CD8-positive, alpha-beta memory T cell (primary cell): ENCODE measurements at places on chromosomes 11 and 22. TPM values are rescaled to one million over a fixed set of nuclear protein-coding genes. Genes with fewer than 3 reads are reported as not detected.
A peak's percentile ranks its signal among the peaks of the same experiment; 100 is the strongest.

- DNase-seq = no peak
Observed at GRCh38 chr11:26993965-26994457, at the start of gene FIBIN. TSS of gene FIBIN (plus strand) at chr11:26994112. CDS start at chr11:26994527, 415 bp downstream.

GRCh38 chr11:17478070-17478469 is 1.4 kb upstream of the ABCC8 start:
- no peak for DNase-seq

GRCh38 chr22:21568347-21569075 is 997 bp downstream of the UBE2L3 start:
- DNase-seq = no peak

- DNase-seq = no peak
Observed at GRCh38 chr11:121965330-121965729, 150.7 kb downstream of the BLID start.

DNA sequence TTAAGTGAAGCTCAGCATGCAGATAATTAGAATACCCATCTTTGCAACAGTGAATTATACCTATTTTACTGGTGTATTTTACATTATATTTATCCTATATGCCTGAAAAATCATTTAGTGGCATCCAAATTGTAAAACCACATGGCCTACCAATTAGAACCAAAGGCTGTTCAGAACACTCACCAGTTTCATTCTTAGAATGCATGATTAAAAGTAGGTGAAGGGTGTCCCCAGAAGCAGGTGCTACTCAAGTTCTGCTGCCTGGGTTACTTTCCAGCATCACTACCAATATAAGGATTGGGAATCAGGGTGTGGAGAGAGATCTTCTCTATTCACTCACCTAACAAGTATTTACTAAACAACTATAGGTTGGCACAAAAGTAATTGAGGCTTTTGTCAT is 103.3 kb downstream of the SGSM3 start:
- no peak for DNase-seq

- no peak for DNase-seq
Observed at GRCh38 chr11:48083421-48083820, 103.1 kb downstream of the PTPRJ start.

DNA sequence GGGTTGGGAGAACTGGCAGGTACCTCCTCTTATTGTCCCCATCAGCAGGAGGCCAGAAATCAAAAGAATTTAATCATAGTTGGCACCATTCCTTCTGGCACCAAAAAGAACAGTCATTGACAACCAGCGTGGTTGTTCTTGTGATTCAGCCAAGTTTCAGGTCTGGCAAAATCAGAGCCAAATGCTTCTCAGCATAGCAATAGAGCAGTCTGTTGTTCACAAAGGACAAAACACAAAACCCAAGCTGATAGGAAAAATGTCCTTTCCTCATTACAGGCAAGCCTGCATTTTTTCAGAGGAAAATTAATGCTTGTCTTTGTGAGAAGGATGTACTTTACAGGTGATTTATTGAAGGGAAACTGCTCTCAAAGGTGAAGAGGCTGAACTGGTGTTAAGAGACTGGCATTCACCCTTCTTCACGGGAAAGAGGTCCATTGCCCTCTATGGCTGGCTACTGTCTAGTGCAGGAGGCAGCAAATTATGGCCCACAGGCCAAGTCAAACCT is 241.8 kb upstream of the ARHGAP42 start:
- no peak for DNase-seq

GRCh38 chr11:16792426-16792825 is 54.0 kb downstream of the C11orf58 start:
- DNase-seq = no peak

- no peak for DNase-seq
Observed at GRCh38 chr11:3219281-3219892, 774 bp upstream of the MRGPRG start.

GRCh38 chr11:32786811-32787210 is 7.7 kb downstream of the CCDC73 start:
- DNase-seq = no peak

- DNase-seq = no peak
Observed at GRCh38 chr11:71499546-71499945, 27.5 kb upstream of the KRTAP5-7 start.

DNA sequence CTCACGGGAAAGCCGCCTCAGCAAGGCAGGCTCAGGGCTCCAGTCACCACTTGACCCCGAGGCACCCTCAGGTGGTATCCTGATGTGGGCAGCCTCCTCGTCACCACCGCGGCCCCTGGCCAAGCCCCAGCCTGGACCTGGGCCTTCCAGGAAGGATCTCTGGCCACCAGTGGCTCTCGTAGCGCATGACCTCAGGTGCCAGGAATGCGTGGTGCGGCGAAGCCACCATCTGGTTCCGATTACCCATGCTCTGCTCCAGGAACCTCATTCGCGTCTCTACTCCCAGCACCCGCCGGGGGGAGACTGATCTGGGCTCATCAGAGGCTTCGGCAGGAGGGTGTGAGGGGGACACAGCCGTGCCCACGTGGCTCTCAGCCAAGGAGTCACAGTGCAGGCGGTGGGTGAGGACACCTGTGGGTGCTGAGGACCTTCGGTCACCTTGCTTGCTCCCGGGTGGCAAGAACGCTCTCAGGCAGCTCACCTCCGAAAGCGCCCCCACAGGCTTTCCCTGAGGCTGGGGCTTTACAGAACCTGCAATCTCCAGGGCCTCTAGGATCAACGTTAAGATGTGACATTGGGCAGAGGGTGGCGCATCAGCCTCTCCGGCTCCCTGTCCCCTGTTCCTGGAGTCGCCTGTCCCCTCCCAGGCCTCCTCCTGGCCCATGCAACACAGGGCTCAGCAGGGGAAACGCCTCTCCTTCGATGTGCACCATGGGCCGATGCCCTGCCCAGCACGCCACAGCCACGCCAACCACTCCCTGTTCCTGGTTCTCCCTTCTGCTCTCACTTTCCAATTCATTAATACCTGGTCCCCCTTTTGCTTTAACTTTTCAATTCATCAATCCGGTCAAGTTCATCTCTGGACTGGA is 39.0 kb downstream of the TBX1 start:
- no peak for DNase-seq

DNA sequence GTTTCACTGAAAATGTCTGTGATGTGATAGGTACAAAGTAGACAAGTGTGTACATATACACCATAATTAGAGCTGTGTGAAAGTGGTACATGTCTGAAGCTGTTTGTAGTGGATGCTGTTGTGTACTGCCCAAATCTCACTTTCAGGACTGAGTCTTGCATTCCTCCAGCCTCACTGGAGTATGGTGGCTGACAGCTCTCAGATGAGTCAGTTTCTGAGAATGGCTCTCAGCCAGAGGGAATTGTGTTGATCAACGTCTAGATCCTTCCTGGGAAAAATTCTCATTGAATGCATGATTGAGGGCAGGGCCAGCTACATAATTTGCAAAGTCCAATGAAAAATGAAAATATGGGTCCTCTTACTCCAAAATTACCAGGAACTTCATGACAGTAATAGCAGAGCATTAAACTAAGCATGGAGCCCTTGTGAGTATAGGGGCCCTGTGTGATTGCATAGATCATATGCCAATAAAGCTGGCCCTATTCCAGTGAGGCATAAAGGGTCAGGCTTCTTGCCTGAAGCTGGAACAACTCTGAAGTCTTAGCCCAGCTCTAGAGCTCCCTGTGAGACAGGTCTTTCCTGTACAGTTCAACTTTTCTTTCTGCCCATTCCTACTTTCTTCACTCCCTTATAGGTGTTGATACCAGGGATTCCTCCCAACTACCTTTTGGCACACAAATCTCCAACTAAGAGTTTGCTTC is 10.8 kb upstream of the CYP2R1 start:
- no peak for DNase-seq

DNA sequence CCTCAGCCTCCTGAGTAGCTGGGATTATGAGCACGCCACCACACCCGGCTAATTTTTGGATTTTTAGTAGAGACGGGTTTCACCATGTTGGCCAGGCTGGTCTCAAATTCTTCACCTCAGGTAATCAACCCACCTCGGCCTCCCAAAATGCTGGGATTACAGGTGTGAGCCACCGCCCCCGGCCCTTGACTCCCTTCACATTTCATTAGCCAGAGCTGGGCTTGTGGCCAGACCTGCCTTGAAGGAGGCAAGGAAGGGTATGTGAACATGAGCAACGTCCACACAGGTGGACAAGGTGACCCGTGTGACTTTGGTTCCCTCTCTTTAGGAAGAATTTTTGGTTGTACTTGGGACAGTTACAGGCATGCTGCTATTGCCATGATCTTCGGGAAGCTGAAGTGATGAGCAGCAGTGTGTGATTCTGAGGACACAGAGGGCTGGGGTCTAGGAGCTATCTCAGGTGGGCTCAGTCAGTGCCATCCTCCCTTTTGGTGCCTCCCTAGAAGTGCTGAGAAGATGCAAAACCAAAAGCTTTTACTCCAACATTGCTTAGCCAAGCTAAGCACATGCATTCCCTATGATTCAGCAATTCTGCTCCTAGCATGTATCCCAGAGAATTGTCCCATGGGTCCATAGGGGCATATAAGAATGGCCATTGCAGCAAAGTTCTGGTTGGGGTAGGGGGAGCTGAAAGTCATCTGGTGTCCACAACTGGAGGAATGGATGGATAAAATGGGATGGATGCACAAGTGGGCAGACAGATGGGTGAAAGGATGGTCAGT is 6.1 kb downstream of the AP5B1 start:
- DNase-seq = no peak

GRCh38 chr11:111603611-111604130 is 1.4 kb downstream of the SIK2 start:
- DNase-seq = no peak

- DNase-seq = no peak
Observed at GRCh38 chr11:31240340-31240904, 129.1 kb downstream of the DCDC1 start.

DNA sequence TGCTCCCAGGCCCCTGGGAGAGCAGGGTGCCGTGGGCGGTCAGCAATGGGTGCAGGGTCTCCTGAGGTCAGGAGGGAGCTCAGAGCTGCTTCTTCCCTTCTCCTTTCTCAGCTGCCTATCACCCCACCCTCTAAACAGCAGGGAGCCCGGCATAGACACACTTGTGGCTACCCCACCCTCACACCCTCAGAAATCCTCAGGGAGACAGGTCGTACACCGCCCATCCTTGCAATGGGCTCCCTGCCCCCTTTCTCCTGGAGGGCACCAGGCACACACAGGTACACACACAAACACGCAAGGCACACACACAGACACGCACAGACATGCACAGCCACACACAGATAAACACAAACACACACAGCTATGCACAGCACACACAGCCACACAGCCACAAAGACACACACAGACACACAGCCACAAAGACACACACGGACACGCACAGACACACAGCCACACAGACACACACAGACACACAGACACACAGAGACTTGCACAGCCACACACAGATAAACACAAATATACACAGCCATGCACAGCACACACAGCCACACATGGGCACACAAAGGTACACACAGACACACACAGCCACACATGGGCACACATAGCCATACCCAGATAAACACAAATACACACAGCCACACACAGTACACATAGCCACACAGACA is 44.9 kb upstream of the TH start:
- DNase-seq = no peak

GRCh38 chr22:41301085-41302020 is at the start of gene ZC3H7B:
TSS of gene ZC3H7B (plus strand) at chr22:41301525. CDS start at chr22:41320661, 19,136 bp downstream.
- DNase-seq = peak; percentile 80

- DNase-seq = no peak
Observed at GRCh38 chr22:21710156-21710555, 25.4 kb downstream of the YPEL1 start.

GRCh38 chr11:70628855-70629844 is 230.8 kb downstream of the CTTN start:
- no peak for DNase-seq

GRCh38 chr11:42315267-42315666 is 855.8 kb upstream of the LRRC4C start:
- DNase-seq = no peak

- DNase-seq = no peak
Observed at GRCh38 chr22:24894998-24895397, 51.5 kb downstream of the LHFPL7 start.

- DNase-seq = no peak
Observed at GRCh38 chr11:63666874-63667273, 4.3 kb downstream of the ATL3 start.

DNA sequence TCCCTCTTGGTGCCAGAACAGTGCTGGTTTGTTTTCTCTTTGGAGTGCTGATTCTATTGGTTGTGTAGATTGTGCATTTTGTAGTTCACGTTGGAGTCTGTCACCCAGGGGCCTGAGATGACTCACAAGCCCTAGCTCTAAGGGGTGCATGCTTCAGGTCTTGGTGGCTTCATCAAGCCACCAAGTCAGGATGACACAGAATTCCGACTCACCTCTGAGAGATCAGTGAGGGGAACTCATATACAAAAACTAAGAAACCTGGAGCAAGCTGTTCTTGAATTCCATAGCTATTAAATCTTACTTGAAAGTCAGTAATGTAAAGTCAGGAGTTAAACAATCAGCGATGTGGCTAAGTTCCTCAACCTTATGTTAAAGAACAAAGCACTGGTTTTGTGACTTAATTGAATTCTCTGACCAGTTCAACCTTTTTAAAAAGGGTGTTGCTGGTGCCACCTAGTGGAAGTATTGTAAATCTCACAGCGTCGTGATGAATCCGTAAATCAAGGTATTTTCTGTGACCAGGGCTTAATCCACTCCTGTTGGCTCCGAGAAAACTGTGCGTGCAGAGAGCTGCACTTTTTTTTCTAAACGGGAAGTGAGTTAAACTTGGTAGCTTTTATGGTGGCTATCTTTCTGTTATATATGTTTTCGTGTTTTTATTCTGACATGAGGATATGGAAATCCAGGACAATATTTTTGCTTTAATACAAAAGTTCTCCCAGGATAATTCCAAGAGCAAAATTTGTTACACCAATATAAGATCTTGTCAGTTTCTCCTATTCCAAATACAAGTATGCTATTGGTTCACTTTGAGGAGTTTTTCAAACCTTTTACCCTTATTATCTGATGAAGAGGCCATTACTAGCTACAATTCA is 14.6 kb downstream of the MMP13 start:
- peak; percentile 15 for DNase-seq

- DNase-seq = no peak
Observed at GRCh38 chr22:35192129-35192918, 65.0 kb upstream of the HMGXB4 start.

DNA sequence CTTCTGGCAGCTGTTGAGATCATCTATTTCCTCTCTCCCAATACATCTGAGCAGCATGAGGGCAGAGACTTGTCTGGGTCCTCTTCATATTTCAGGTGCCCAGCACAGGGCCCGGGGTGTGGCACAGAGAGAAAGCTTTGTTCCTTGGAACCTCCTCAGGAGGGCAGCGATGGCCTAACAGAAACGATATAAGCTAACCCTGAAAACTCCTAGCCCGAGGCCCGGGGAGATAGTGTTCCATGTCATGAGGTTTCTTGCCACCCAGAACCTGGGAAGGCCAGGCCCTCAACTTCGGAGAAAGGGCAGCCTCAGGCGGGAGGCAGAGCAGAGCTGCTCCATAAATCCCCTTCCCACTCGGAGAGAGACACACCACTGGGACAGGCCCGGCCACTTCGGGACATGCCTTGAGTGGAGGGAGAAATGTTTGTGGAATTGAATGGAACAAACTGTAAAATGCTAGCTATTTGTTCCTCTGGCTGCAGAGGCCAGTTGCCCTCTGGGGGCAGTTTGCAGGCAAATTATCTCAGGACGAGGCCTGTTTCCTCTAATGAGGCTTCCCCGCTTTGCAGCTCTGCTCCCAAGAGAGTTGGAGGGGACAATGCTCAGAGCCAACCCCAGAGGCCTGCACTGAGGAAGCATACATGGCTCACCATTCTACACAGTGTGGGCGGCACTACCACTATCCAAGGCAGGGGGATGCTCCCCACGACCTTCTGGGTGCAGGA is 11.6 kb downstream of the ARRB1 start:
- DNase-seq = no peak

The RAB3IL1 gene
- total RNA-seq = 0.53 TPM

The RFPL2 gene
- total RNA-seq = not detected

The IL18 gene
- total RNA-seq = not detected

The MMP13 gene
- total RNA-seq = not detected

The PLAAT2 gene
- total RNA-seq = 0.31 TPM

The POU2AF1 gene
- 1.5 TPM for total RNA-seq

The FGF4 gene
- total RNA-seq = not detected

The CD6 gene
- total RNA-seq = 229 TPM
